ENCODE measurements at places on chromosomes 7 and 10.

DNA sequence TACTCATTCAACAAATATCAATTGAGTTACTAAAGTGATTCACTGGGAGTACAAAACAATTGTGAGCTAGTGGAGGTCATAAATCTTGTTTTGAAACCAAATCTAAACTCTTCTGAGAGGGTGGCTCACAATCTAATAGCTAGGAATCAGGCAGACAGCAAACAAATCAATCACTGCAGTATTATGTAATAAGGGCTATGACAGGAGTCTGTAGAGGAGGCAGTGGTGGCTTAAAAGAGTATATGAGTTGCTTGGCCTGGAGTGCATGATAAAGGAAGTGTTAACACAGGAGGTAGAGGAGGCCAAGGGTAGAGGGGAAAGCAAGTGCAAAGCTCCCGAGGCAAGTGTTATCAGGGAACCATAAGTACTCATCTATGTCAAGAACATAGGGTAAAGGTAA is 16.5 kb downstream of the MYPN start:
- no peak for DNase-seq

- DNase-seq: no peak
These were observed 34.2 kb downstream of the PDZD8 start for GRCh38 chr10:117341061-117341460.

GRCh38 chr7:42690794-42691639 is 220.9 kb downstream of the C7orf25 start:
- DNase-seq: peak; percentile 58

GRCh38 chr10:104096692-104097091 is 11.0 kb upstream of the COL17A1 start:
- no peak for DNase-seq

- no peak for DNase-seq
These were observed 23.5 kb downstream of the ABLIM1 start for GRCh38 chr10:114634609-114634979.

GRCh38 chr10:103513380-103514060 is 20.0 kb downstream of the NEURL1 start:
- no peak for DNase-seq

GRCh38 chr7:158484801-158485531 is 102.7 kb downstream of the PTPRN2 start:
- DNase-seq: no peak

DNA sequence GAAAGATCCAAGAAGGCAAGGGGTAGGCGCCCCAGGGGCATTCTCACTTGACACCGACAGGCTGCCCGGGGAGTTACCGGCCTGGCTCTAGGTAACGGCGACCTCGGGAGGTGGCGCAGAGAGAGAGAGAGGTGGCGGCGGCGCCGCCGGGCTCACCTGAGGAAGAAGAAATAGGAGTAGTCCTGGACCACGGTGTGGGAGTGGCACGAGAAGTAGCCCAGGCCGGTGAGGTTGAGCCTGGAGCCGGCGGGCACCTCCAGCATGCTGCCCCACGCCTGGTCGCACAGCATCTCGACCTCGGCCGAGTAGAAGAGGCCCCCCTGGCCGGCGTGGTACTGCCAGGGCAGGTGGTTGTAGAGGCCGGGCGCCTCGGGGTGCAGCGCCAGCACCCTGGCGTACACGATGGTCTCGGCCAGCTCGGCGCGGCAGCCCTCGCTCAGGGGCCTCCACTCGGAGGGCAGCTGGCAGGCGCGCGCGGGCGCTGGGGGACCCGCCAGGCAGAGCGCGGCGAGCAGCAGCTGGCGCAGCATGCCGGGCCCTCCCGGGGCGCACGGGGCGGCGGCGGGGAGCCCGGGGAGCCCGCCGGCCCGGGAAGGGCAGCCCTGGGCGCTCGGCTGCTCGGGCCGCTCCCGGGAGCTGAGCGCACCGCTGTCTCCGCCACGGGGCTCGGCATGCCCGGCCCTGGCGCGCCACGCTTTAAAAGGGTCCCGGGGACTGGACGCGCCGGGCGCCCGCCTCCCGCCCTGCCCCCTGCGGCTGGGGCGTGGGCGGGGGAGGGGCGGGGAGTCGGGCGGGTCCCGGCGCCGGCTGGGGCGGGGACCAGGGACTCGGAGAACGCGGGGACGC is at the start of gene CCDC3:
Gene CCDC3, minus strand, starts transcription at position 673 of the 846 bp plus-strand sequence. Its CDS starts 143 bp downstream, at position 530.
- DNase-seq: peak; percentile 36

- DNase-seq: no peak
These were observed 31.7 kb downstream of the GRIFIN start for GRCh38 chr7:2444476-2444875.

DNA sequence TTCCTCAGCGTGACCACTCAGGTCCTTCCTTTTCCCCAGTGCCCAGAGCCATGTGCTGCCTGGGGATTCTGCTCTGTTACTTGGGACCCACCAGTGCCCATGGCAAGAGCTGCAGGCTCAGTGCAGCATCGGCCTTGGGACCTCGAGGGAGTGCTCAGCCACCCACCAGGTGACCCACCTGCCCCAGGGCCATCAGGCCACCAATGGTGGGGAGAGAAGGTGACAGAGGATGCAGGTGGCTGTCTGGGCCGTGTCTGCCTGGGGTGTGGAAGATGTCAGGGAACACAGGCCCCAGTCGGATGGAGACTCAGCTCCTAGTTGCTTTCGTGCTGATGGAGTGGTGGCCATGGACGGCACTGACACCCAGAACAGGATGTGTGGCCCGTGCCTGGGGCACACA is 104.7 kb upstream of the FAM20C start:
- no peak for DNase-seq

GRCh38 chr7:41688012-41688625 is 14.8 kb downstream of the INHBA start:
- DNase-seq: no peak

- no peak for DNase-seq
These were observed 22.1 kb downstream of the CLDN12 start for GRCh38 chr7:90425376-90425775.

DNA sequence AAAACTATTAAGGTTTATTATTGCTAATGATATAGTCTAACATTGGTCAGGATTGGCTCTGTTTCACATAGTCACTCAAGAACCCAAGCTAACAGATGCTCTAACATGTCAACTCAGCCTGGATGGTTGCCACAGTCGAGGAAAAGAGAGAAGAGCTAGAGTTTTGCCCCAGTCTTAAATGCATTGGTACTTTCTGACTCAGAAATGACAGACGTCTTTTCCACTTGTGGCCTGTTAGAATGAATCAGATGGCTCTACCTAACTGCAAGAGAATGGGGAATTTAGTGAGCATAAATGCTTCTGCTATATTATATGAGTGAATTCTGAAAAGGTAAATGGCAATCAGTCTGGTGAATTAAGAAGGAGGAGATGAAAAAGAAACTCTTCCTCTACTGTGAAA is 13.9 kb downstream of the HECTD2 start:
- DNase-seq: no peak

DNA sequence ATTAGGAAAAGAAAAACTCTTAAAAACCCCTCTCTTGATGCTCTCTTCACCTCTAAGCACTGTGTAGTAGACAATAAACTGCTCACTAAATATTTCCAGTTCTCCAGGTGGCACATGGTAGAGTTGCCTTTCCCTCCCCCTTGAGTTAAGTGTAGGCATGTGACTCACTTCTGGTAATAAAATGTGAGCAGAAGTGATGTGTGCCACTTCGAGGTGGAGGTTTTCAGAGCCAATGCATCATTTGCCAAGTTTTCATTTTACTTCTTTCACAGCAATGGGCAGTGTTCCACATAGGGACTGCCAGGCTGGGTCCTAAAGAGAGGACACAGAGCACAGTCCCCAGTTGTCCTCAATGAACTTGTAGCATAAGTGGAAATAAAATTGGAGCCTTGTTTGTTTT is 131.6 kb upstream of the NPY start:
- no peak for DNase-seq

DNA sequence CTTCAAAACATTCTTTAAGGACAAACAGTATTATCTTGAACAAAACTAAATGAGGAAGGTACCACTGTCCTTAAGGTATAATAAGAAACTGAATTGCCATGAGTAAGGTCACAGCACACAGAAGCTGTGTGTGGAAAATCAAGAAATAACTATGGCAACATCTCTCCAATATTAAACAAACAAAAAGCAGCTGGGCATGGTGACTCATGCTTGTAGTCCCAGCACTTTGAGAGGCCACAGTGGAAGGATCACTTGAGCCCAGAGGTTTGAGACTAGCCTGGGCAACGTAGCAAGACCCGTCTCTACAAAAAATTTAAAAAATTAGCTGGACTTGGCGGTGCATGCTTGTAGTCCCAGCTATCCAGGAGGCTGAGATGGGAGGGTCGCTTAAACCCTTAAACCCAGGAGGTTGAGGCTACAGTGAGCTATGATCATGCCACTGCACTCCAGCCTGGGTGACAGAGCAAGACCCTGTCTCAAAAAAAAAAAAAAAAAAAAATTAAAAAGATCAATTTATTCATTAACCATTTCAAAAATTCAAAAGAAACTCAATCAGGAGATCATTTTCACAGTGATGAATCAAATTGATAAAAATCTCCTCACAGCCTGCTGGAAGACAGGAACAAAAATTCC is 195.4 kb downstream of the SKIDA1 start:
- DNase-seq: no peak

GRCh38 chr7:131338173-131338572 is 10.5 kb downstream of the MKLN1 start:
- DNase-seq: no peak

GRCh38 chr7:158129037-158130022 is 458.3 kb downstream of the PTPRN2 start:
- DNase-seq: no peak

GRCh38 chr10:51072921-51073434 is 1.3 kb upstream of the PRKG1 start:
- DNase-seq: no peak

DNA sequence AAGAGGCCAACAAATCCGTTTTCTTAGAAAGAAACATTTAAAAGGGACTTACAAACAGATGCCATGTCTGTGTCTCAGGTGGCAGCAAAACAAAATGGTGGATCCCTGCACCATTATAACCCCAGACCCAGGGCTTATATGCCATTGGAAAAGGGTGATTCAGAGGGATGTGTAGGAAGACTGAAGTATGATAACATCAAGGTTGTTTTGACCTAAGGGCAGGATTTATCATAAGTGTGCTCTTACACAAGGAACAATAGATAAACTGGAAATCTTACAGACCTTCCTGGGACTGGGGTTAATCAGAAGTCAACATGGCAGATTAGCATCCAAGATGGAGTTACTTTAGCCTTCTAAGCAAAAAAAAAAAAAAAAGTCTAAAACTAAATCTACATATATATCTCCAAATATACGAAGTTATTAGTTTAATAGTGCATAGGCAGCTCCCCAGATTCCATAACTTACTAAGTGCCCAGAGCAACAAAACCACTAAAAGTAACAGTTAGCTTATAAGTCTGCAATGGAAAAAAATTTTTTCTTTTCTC is 34.3 kb upstream of the WNT16 start:
- no peak for DNase-seq

GRCh38 chr10:47087667-47088066 is 176.4 kb downstream of the PTPN20 start:
- no peak for DNase-seq

DNA sequence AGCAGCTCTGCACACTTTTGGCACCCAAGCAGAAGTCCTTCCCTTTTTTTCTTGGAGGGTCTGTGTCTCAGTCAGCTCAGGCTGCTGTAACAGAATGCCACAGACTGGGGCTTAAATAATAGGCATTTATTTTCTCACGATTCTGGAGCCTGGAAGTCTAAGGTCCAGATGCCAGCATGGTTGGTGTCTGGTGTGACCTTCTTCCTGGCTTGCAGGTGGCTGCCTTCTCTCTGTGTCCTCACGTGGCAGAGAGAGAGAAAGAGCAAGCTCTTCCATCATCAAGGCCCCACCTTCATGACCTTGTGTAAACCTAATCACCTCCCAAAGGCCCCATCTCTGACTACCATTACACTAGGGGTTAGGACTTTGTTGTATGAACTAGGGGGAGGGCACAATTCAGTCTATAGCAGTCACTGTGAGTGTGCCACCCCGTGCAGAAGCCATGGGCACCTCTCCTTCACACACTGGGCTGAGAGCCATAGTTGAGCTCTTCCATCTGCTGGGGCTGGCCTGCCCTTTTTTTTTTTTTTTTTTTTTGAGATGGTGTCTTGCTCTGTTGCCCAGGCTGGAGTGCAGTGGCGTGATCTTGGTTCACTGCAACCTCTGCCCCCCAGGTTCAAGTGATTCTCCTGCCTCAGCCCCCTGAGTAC is 80.3 kb downstream of the OAT start:
- DNase-seq: no peak

- peak; percentile 39 for DNase-seq
These were observed 98.2 kb downstream of the ANLN start for GRCh38 chr7:36487756-36488336.

DNA sequence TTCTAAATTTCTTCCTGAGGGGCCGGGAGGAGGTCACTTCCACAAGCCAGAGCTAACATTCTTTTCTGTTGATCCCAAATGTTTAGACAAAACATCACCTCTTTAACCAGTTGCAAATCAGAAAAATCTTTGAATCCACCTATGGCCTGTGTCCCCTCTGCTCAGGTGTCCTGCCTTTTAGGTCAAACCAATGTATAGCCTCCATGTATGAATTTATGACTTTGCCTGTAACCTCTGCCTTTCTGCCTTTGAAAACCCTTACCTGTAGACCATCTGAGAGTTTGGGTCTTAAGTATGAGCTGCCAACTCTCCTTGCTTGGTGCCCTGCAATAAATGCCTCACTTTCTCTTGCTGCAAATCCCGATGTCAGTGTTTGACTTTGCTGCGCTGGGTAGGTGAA is 44.1 kb upstream of the MSRB2 start:
- no peak for DNase-seq
